ENCODE measurements at places on chromosomes 1 and 21.
A peak's percentile ranks its signal among the peaks of the same experiment; 100 is the strongest.

DNA sequence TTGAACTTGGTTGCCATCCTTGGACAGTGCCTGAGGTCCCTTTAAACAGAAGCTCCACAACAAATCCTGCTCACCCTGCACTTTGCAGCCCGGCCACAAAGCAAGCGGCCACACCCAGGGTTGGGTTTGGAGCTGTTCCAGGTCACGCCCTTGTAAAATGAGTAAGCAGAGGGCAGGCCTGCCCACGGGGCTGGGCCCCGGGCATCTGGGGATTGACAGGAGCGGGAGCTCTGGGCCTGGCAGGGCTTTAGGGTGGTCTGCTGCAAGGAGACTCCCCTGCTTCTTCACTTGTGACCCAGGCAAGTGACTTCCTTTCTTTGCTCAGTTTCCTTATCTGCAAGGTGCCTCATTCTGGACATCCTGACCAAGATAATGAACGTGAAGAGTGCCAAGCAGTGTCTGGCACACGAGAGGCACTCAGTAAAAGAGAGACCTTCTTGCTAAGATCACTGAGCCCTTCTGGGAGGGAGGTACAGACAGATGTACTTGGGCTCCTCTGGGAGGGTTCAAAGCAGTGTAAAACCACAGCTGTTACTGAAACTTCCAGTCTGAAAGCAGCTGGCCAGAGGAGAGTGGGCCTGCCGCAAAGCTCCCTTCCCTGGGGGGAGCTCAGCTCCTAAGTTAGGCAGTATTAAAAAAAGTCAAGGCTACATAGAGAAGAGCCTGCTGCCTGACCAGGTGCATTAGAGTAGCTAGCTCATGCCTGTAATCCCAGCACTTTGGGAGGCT is 2.6 kb downstream of the E2F2 start:
- DNase-seq, result peak; percentile 75

DNA sequence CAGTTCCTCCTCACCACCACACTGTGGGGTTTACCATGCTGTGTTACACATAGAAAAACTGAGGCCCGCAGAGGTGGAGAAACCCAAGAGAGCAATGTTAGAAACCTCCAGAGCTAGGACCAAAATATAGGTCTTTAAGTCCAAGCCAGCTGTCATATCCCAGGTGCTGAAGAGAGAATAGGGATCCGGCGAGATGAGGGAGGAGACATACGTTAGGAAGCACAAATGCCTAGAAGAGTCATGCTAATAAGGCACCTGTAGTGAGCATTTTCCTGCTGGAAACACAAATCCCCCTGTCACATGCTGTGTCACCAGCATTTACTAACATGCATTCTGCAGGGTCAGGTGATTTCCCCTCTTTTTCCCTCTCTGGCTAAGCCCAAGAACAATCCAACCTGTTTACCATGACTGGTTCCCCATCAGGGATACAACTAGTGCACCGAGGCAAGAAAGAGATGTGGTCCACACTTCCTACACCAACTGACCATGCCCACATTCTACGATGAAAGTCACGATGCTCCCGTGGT is 168.6 kb upstream of the CAMK1G start:
- DNase-seq, result no peak

GRCh38 chr1:225896494-225896893 is 7.5 kb upstream of the LEFTY1 start:
- no peak for DNase-seq

DNA sequence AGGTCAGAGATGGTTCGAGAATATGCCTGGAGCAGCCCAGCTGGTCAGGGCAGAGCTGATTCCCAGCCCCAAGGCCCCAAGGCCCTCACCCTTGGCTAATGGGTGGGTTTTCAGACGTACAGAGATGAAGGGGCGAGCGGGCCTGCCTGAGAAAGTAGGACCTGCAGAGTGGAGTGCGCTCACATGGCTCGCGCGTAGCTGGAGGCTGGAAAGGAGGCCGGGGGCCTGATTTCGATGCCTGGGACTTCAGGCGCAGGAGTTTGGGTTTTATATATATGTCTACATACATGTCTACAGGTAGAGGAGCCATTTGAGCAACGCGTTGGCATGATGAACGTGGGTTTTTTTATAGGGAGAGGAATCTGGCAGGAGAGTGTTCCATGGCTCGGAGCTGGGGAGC is 8.9 kb downstream of the COQ8A start:
- DNase-seq, result no peak

GRCh38 chr21:28256420-28256831 is 736.3 kb downstream of the LTN1 start:
- DNase-seq, result no peak

DNA sequence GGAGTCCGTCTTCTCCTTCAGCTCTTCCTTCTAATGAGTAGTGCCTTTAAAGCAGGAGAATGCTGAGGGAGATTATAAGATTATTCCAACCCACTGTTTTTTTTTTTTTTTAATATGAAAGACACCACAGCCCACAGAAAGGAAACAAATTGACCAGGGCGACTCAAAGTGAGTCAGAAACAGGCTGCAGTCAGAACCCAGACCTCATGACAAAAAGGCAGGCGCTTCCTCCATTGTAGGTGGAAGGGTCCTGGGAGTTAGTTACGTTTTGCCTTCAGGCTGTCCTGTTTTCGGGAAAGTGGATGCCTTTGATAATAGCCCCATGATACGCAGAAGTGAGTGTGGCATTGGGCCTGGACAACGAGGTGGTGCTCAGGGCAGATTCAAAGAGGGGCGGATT is 21.0 kb downstream of the PLXNA2 start:
- DNase-seq, result no peak

DNA sequence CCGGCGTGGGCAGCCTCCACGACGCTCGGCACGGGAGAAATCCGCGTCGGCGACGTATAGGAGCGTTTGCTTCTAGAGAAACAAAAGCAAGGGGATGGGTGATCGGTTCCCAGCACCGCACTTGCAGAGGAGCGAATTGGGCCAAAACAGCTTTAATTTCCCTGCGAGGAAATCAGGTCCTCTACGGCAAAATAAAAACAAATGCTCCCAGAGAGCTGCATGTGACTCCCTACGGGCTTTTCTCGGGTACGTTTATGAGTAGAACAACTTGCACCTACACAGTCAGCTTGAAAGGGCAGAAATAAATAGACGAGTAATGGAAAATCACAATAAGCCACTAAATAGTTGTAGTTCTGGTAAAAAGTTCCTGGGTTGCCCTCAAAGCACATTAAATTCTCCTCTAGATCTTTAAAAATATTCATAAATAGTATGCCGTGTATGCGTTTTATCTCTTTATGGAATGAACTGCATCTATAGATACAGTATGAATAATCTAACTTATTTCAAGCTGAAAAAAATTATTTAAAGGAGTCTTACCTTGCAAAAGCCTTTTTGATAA is 1.2 kb downstream of the NHLH2 start:
- DNase-seq, result no peak

DNA sequence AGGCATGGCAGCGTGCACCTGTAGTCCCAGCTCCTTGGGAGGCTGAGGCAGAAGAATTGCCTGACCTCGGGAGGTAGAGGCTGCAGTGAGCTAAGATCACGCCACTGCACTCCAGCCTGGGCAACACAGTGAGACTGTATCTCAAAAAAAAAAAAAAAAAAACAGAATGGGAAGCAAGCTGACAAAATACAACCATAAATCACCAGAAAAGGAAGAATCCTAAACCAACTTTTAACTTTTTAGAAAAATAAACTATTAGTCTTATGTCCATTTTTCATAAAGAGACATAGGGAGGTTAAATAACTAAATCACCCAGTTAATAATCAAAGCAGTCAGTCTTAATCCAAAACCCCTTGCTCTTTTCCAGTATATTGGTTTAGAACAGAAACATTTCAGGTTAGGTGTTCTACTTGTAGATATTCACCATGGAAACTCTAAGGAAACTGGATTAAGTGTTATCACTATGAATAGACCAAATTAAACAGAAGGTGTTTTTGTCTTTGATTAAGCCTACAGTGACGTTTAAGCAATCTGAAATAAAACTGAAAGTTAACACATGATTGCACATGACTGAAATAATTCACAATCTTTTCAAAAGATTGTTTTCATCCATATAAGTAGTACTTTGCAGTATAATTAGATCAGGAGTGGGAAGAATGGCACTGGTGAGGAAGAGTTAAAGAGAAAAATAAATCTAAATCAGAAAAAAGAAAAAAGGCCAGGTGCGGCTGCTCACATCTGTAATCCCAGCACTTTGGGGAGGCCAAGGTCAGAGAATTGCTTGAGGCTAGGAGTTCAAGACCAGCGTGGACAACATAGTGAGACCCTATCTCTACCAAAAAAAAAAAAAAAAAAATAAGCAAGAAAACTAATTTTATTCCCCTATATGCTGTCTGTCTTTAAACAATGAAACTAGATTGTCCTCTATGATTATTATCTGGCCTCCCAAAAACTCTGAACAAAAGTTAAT is 9.6 kb downstream of the CDC42BPA start:
- no peak for DNase-seq

DNA sequence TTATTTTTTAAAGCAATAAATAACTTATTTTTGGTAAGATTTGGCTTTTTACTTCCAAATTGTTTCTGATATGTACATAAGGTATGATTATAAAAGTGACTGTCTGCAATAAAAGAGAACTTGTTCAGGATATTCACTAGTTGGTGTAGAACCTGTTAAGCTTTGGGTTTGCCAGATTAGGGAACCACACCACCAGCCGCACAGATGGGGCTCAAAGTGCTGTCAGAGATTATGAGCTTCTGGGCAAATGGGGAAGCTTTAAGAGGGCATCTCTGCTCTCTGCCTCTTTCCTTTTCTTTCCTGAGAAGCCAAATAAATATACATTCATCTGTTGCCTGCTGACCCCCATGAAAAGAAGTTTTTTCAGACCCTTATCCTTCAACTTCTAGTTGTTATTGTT is 25.4 kb downstream of the IVNS1ABP start:
- no peak for DNase-seq

GRCh38 chr1:59516881-59517280 is 220.0 kb downstream of the FGGY start:
- no peak for DNase-seq

- no peak for DNase-seq
Observed at GRCh38 chr1:39689214-39689613, 2.0 kb downstream of the HPCAL4 start.

GRCh38 chr1:66533804-66534740 is at the start of gene SGIP1:
Gene SGIP1 (plus strand): TSS chr1:66534153. CDS start chr1:66534359, 206 bp downstream.
- no peak for DNase-seq

DNA sequence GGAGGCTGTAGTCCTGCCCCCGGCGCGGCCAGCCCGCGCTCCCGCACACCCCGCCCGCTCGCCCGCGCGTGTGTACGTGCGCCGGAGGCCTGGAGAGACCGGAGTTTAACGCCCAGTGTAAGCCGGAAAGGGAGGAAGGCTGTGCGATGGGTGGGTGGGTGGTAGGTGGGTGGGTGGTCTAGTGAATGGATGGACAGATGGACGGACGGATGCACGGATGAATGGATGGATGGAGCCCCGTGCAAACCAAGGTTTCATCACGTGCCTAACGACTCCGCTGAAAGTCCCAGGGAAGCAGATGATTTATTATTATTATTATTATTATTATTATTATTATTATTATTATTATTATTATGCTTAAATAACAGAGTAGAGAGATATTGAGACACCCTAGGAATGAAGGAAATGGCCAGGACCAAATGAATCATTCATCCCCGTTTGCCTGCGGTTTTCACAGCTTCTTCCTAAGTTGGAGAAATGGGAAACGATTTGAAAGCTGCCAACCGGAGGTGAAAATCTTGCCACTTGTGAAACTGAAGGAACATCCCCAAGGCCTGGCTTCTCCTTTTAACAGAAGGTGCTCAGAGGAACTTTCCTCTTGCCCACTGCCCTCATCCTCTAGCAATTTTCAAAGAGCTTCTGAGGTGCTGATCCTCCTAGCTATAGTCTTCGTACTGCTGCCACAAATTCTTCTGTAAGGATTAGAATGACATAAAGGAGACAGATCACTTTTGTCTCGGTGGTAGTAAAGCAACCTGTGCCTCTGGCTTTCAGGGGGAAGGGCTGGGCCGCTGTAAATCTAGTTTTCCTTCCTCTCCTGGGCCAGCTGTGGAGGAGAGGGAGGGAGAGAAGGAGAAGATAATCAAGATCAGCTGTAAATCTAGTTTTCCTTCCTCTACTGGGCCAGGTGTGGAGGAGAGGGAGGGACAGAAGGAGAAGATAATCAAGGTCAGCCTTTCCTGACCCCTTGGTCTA is 648 bp upstream of the RGS7 start:
- no peak for DNase-seq

DNA sequence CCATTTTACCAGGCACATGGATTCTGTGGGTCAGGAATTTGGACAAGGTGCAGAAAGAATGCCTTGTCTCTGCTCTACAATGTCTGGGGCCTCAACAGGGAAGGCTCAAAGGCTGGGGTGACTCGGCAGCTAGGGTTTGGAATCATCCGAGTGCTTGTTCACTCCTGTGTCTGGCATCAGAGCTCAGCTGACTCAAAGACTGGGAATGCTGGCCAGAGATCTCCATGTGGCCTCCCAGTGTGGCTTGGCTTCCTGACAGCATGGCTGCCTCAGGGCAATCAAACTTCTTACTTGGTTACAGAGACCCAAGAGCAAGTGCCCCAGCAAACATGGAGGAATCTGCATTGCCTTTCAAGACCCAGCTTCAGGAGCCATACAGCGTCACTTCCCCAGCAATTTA is 110.5 kb downstream of the TOMM20 start:
- no peak for DNase-seq

DNA sequence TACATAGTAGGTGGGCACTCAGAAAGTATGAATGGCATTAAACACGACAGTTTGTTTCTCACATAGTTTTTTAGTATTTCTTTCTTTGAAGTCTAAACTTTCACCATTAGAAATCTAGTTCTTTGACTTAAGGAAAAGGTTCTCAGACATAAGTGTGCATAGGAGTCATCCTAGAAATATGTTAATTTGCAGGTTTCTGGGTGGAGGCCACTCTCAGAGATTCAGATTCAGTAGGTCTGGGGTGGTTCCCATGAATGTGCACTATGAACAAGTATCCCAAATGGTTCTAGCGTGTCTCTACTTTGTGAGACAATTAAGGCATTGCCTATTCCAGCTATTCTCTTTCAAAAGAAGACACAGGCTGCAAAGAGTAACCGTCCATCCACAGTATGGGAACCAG is 119.3 kb downstream of the NGF start:
- no peak for DNase-seq

- DNase-seq, result no peak
Observed at GRCh38 chr1:4638345-4638729, 16.1 kb upstream of the AJAP1 start.

GRCh38 chr21:14403681-14404318 is 20.9 kb upstream of the HSPA13 start:
- no peak for DNase-seq

DNA sequence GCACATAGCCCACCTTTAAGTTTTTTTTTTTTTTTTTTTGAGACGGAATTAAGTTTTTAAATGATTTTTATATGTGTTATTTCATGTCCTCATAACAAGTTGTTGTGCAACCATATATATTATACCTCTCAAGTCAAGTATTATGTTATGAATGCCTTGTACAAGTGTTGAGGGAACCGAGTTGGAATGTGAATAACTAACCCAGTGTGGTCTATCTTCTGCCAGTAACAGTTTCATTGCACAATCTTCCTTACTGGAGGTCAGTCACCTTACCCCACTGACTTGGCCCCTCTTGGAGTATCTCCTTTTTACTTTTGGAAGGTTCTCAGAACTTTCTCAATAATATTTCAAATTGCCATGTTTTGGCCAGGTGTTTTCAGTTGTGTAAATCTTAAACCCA is 201.9 kb downstream of the CACNA1E start:
- DNase-seq, result no peak

- peak; percentile 57 for DNase-seq
Observed at GRCh38 chr1:243596431-243597062, 253.5 kb downstream of the AKT3 start.

Data from GM06990 (cell line).